ENCODE measurements at places on chromosomes 16 and 17. TPM values are rescaled to one million over a fixed set of nuclear protein-coding genes. Genes with fewer than 3 reads are reported as not detected.

TBC1D3C gene
- not detected for total RNA-seq

CDH11 gene
- total RNA-seq = 8.3 TPM

TTLL6 gene
- 24.9 TPM for total RNA-seq

CCL22 gene
- not detected for total RNA-seq

CNGB1 gene
- 0.75 TPM for total RNA-seq

MYO1D gene
- total RNA-seq = 569 TPM

ACADVL gene
- 3,047 TPM for total RNA-seq

CDK3 gene
- total RNA-seq = 16.9 TPM

TMEM100 gene
- 4.1 TPM for total RNA-seq

NOG gene
- total RNA-seq = not detected

RAB11FIP4 gene
- 51.3 TPM for total RNA-seq

FOXJ1 gene
- total RNA-seq = not detected

OTOP2 gene
- total RNA-seq = 99.1 TPM

VTN gene
- not detected for total RNA-seq

KRT32 gene
- total RNA-seq = not detected

SOST gene
- total RNA-seq = not detected

CACNG1 gene
- not detected for total RNA-seq

GRCh38 chr16:86306811-86307513 lies 203.4 kb upstream of the FOXF1 start:
- DNase-seq = no peak

GRCh38 chr17:37494401-37494831 lies 4.7 kb downstream of the DUSP14 start:
- DNase-seq = no peak

DNA sequence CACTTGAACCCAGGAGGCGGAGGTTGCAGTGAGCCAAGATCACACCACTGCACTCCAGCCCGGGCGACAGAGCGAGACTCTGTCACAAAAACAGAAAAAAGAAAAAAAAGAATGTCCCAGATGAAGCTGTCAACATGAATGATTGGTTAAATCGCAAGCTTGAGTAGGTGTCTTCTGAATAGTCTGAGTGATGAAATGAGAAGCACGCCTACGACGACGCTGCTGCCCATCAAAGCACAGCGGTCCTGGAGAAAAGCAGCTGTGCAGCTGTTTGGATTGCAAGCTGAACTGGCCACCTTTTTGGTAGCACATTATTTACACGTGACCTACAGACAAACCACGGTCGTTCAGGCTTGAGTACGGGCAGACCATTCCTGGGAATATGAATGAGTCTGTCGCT lies 12.5 kb downstream of the ADCY9 start:
- DNase-seq = no peak

DNA sequence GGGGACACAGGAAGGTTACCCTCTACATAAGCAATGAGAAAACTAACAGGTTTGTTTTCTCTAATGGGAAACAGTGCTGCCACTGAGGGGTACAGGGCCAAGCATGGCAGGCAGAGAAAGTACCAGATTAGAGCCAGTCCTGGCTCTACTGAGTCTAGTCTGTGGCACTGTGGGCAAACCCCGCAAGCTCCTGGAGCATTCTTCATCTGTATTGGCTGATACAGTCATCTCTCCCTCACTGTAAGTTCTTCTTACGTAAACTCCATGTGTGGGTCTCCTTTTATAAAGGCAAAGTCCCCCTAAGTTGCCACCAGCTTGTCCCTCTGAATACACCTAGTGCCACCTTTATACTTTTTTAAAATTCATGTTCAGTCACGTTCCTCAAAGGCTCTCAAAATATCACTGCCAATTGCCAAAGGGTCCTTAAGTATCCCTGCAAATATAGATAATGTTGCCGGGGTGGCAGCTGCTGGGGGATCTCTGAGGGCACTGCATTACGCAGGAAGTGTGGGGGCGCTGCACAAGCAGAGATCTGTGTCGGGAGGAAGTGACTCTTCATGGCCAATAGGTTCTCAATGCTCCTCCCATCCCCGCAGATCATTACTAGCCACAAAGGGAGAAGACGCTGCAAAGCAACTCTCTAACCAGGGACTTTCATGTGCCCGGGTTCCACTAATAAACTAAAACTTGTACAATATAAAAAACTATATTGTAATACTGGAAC lies 18.8 kb downstream of the XPO6 start:
- peak; percentile 65 for DNase-seq

GRCh38 chr17:79758271-79758670 lies 19.7 kb upstream of the CBX2 start:
- no peak for DNase-seq

- DNase-seq = no peak
Observed at GRCh38 chr17:65183736-65184135, 46.6 kb downstream of the RGS9 start.

GRCh38 chr17:27576477-27577083 lies 54.4 kb upstream of the LGALS9 start:
- no peak for DNase-seq

DNA sequence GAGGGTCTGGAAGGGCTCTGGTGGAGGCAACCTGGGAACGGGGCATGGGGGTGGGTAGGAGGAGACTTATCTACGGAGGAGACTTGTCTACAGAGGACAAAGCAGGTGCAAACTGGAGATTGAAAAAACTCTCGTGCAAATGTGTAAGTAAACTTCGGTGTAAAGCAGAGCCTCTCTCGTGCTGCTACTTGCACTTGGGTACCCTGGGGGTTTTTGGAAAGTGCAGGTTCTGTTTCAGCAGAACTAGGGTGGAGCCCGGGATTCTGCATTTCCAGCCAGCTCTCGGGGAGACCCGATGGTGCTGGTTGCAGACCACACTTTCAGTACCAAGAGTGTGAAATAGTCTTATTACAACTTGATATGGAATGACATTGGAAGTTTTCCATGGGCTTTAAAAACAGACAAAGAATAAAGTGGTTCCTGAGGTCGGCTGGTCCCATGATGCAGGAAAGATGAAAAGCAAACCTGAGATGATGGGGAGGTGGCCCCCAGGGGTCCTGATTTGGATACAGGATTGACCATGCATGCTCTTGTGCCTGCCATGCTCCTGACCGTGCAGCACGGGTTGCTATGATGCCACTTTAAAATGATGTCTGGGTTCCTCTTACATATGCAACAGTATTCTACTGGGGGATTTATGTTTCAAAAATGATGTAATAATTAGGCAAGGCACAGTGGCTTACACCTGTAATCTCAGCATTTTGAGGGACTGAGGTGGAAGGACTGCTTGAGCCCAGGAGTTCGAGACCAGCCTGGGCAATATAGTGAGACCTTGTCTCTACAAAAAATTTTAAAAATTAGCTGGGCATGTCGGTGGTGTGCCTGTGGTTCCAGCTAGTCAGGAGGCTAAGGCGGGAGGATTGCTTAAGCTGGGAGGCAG lies 69.3 kb downstream of the IRF8 start:
- no peak for DNase-seq

DNA sequence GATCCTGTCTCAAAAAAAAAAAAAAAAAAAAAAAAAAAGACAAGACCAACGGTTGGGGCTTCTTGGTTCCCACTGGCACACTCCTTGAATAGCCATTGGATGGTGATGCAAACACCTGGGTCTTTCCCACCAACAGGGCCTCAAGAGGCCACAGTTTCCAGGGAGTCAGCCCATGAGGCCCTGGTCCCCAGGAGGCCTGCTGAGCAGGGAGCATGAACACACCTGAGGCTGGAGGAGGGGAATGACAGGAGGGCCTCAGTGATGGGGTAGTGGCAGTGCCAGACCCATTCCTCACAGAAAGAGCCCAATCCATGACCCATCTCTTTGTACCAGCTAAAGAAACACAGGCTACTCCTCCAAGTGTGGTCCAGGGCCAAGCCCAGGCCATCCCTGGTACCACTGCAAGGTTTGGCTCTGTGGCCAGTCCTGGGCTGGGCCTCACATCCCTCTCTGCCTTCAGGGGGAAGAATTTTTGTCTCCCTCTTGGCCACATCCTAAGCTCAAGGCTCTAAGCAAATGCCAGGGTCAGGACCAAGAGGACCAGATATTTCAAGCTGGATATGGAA lies 13.9 kb downstream of the ARL2BP start:
- peak; percentile 4 for DNase-seq

- peak; percentile 58 for DNase-seq
Observed at GRCh38 chr16:23330583-23331249, 28.6 kb downstream of the SCNN1B start.

- peak; percentile 76 for DNase-seq
Observed at GRCh38 chr16:17070882-17071592, 399.7 kb downstream of the XYLT1 start.

- no peak for DNase-seq
Observed at GRCh38 chr17:10735251-10735650, 5.4 kb upstream of the TMEM220 start.

DNA sequence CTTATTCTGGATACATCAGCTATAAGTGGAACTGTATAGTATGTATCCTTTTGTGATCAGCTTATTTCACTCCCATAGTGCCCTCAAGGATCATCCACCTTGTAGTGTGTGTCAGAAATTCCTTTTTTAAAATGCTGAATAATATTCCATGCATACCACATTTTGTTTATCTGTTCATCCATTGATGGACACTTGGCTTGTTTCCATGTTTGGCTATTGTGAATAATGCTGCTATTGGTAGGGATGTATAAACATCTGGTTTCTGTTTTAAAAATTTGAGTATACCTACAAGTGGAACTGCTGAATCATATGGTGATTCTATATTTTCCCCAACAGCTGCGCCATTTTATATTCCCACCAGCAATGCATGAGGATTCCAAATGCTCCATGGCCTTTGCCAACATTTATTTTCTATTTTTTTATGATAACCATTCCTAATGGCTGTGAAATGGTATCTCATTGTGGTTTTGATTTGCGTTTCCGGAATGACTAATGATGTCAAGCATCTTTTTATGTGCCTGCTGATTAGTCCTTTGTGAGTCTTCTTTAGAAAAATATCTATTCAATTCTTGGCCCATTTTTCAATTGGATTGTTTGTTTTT lies 11.6 kb downstream of the RCVRN start:
- DNase-seq = no peak

DNA sequence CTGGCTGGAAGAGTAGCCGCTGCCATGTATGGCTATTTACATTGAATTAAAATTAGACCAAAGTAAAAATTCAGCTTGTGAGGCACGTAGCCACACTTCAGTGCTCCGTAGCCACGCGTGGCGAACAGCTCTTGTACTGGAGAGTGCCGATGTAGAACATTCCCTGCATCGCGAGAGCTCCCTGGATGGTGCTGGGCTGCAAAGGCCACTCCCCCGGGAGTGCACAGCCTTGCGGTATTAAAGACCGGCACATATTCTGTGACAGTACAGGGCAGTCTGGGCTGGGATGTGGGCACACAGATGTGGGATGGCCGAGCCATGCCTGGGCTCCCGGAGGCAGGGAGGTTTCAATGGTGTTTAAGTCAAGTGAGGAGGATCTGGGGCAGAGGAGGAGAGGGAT lies 102.2 kb downstream of the CMIP start:
- DNase-seq = no peak

GRCh38 chr16:2963723-2964474 lies at the start of gene KREMEN2:
Gene KREMEN2 (plus strand): TSS chr16:2964275. CDS start chr16:2964521, 246 bp downstream.
- peak; percentile 21 for DNase-seq

DNA sequence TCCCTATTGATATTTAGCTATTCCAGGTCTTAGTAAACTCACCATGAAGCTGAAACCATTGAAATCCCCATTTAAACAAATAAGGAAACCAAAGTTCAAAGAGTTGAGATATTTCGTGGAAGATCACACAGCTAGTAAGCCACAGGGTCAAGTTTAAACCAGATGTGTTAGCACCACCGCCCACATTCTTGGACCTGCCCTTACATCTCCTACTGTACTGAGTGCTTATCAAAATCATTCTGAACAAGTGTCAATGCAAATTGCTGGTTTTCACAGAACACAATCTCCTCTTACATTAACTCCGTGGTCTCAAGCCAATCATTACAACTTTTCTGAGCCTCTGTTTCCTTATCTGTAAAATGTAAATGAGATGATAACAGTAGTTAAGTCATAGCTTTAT lies 676.2 kb downstream of the CDH11 start:
- no peak for DNase-seq

DNA sequence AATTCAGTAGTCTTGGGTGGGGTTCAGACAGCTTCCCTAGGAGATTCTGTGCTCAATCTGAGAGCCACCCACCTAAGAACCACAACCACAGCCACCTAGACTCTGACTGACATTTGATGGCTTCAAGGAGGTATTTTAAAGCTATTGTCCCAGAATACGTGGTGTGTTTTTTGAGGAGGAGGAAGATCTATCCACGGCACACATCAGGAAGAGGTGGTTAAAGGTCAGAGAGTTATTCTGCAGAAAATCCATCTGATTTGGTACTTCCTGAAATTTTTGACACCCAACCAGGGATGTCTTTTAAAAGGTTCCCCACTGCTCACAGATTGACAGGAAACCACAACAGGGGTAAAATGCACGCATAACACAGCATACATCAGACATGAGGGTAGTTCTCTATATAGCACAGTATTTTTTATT lies 25.1 kb downstream of the SMARCE1 start:
- no peak for DNase-seq

- no peak for DNase-seq
Observed at GRCh38 chr17:15343749-15344148, 2.4 kb upstream of the TEKT3 start.

- no peak for DNase-seq
Observed at GRCh38 chr16:22291020-22291419, 6.2 kb upstream of the POLR3E start.

DNA sequence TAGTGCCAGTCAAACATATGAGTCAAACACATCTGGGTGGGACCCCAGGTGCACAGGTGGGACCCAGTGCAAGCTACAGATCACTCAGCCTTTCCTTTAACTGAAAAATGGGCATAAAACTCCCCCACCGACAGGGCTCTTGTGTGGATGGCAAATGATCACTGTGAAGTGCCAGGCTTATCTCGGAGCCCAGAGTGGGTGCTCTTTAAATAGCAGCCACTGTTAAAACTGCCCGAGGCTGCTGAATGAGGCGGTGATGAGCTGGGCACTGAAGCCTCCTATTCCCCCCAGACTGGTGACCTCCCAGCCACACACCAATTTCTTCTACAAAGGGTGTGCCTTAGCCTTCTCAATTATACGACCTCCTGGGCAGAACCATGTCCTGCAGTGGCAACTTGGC lies 433.8 kb downstream of the SLC39A11 start:
- no peak for DNase-seq

GRCh38 chr17:80104956-80105375 lies 3.6 kb downstream of the GAA start:
- DNase-seq = no peak

GRCh38 chr17:39761861-39762496 lies 24.2 kb downstream of the GRB7 start:
- DNase-seq = no peak
